Urinary bladder (tissue), 4 donors: ENCODE measurements at places on chromosomes 2 and 18.

GRCh38 chr2:137837830-137838229 is 126.4 kb upstream of the HNMT start:
- DNase-seq, result no peak

GRCh38 chr18:11775436-11776174 is 75.6 kb upstream of the CHMP1B start:
- DNase-seq, result no peak

DNA sequence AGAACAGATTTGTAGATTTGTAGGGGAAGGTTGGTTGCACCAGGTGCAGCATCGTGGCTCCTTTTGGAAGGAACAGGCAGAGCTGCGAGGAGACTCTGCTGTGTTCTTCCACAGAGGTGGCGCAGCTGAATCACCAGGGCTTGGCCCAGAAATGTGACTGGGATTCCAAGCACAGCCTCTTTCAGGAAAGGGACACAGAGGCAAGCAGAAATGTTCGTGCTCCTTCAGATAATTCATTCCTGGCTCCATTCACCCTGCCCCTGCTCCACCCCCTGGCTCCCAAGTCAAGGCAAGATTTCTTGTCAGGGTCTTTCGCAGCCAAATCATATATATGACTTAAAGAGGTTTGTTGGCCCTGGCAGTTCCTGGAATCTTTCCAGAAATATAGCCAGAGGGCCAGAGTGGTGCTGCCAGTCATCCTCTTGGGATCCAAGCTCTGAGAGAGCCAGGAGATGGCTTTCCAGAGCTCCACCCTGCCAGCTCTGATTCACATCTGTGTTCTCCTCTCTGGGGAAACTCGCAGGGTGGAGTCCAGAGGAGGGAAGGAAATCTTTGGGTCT is 203.9 kb upstream of the TANK start:
- DNase-seq, result no peak

GRCh38 chr2:196967775-196968174 is 41.3 kb upstream of the PGAP1 start:
- DNase-seq, result no peak

DNA sequence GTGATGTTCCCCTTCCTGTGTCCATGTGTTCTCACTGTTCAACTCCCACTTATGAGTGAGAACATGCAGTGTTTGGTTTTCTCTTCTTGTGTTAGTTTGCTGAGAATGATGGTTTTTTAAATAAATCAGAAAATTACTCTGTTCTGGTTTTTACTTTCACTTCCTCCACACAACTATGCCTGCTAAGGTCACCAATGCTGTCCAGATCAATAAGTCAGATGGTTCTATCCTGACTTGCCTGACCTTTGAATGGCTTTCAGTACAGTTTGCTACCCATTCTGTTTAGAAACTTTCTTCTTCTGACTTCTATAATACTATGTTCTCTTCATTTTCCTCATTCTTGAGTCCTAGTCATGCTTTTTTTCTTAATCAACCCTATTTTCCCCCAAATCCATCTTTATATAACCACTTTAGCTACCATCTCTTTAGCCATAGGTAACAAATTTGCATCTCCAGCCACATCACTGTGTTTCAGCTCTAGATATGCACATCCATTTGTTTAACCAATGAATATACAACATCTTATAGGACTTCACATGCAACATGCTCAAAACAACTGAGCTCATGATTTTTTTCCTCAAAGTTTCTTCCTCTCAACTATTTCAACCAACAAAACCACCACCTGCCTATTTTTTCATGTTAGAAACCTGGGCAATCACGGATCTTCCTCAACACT is 58.8 kb upstream of the SLC38A11 start:
- DNase-seq, result no peak

GRCh38 chr2:118062048-118062447 is 26.2 kb upstream of the INSIG2 start:
- DNase-seq, result no peak
